ENCODE measurements at places on chromosomes 12 and 14.

DNA sequence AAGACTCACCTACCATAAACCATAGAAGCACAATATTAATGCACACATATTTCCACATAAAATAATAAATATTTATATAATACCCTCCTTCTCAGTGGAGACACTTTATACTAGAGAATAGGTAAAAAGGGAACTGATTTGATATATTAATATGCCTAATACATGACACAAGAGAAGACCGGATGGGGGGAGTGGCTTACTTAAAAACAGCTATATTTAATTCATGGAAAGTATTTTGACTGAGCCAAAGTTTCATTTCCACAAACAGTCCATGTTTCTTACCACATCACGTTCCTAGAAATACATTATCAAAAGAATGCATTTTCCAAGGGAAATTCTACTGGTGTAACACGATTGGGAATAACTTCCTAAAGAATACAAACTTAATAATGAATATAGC, 63.4 kb downstream of the ITPR2 start:
- DNase-seq, result no peak

DNA sequence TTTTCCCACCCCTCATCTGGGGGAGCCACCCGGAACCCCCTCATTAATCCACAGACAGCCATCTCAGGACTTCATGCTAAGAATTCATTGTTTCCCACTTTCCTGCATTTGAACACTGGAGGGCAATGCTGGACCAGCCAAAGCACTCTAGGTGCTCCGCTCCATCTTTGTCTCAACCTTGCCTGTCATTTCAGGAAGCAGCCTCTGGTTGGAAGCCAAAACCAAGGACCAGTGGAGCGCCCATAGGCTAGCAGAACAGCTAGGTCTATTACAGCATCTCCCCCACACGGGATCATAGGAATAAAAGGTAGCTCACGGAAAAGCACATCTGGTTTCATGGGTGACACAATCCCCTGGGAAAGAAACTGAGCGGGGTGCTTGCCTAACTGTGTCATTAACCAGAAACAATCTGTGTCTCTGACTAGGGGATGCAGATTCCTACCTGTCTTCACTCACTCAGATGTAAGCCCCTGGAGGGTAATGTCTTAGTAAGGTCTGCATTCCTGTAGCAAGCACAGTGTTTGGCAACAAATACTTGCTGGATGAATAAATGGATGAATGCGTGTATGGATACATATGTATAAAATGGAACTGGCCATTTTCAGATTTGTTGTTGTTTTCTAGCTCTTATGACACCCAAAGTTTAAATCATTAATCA, 197.0 kb downstream of the DAD1 start:
- peak; percentile 63 for DNase-seq

DNA sequence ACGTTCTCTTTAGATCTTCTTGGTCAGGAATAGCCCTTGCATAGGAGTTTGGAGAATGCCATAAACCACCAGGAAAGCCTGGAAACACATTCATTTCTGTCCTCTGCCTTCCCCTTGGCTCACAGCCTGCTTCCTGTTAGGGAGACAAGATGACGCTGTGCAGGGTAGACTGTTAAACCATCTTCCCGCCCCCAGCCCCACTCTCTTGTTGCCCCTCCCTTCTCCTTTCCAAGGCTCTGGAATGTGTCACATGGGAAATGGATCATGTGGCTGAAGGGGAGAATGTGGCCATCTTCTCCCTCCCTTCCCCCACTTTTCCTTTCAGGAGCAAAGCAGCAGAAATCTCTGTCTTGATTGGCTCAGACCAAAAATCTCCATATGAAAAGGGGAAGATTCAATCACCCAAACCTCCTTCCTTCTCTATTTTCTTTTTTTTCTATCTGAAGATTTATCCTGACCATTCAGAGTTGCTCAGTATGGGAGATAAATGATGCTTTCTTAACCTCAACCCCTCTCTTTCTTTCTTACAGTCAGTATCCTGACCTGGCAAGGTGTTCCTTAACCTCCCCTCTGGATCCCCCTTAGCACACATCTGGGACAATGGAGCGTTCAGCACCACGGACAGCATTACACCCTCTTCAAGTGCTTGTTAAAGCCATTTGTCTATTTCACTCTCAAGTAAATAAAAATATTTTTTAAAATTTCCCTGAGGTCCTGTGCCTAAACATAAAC, 11.4 kb downstream of the GPR19 start:
- no peak for DNase-seq

GRCh38 chr12:132167611-132168310, 23.5 kb downstream of the NOC4L start:
- no peak for DNase-seq

DNA sequence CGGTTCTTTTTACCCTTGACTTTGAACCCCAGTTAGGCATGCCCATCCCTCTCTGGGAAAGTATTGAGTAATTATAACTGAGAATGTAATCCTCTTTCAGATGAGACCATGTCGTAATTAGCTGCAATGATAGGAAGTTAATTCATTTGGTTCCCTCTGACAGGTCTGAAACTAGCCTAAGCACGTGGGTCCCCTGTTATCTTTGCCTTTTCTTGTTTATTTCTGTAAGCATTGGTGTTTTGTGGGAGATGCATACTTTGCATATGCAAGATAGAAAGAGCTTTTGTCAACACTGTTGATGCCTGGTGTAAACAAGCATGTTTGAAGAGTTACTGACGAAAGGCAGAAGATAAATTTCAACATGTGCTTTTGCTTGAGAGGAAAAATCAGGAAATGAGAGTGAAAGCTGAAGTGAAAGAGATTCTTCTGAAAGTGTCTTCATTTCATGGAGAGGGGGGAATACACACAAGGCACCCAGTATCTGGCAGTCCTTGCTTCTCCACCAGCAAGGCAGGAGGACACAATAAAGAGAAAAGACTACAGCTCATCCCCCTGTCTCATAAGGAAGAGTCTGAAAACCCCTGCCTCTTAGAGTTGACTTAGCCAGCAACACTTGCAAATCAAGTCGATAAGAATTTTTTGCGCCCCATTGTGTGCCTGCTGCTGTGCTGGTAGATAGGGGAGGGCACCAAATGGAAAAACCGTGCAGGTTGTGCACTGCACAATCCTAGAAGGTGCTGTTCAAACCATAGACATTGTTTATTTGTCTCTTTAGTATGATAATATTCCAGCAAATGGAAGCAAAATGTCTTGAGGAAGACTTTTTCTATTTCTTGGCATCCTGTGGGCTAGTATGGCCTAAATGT, 77.8 kb downstream of the SLC24A4 start:
- DNase-seq, result no peak

DNA sequence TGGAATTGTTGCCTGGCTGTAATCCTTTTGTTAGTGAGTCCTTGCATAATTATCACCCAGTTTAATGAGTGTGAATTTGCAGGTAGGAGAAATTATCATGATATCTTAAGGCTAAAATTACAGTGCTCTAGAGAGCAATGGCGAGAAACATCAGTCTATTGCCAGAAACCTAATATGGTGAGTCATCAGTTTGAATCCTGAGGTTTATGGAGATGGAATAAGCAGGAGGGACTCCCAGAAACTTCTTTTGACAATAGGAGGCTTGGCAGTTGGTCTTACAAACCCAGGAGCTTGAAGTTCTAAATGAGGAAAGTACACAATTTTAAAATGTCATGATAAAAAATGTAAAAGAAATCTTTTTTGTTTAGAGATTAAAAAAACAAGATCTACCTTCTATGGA, 31.5 kb upstream of the CRADD start:
- no peak for DNase-seq

DNA sequence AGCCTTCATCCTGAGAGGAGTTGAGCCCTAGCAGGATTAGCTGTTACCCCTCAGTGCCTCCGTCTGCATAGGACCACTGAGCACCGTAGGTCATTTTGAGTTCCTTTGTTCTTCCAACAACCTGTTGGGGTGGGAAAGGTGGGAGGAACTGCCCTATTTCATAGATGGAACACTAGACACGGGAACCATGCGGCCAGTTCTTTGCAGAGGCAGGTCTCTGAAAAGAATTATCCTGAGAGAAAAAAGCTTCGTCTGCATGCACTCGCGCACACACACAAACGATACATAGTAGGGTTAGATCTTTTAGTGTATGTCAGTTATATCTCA, 28.5 kb downstream of the TRAFD1 start:
- DNase-seq, result no peak

DNA sequence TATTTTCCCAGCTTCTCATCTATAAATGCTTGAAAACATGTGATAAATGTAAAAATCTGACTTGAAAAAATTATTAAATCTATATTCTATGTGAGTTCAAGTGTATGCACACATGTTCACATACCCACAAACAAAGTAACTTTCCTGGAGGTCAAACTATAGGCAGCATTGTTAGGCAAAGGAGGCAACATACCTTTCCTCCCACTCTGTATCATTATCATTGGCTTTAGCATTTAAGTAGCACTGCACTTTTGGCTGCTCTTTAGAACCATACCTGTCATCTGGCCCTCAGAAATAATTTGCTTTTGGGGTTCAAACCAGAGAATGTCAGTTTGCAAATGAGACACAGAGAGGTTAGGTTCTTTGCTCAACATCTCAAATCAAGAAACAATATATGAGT, 102.4 kb upstream of the CCDC196 start:
- DNase-seq, result no peak

GRCh38 chr12:32542428-32543229, 136.5 kb upstream of the DNM1L start:
- no peak for DNase-seq

DNA sequence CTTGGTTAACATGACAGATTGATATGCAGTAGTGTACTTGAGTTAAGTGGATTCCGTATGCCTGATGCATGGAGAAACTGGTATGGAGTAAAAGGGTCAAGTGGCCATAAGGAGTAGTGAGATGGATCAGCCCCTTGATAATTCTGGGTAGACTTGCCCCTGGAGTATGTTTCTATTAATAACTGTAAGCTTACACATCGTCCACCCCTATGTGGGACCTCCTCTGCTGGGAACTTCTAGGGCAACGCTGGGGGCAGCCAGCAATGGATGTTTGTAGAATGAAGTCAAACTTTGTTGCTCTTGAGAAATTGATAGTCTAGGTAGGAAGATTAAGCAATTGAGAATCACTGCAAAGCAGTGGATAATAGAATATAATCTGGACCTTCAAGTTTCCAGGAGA, 3.5 kb downstream of the C12orf75 start:
- DNase-seq, result no peak

- no peak for DNase-seq
Measured at GRCh38 chr14:27242874-27243273, 645.0 kb upstream of the NOVA1 start.

- no peak for DNase-seq
Measured at GRCh38 chr14:51550636-51551035, 101.1 kb upstream of the FRMD6 start.

DNA sequence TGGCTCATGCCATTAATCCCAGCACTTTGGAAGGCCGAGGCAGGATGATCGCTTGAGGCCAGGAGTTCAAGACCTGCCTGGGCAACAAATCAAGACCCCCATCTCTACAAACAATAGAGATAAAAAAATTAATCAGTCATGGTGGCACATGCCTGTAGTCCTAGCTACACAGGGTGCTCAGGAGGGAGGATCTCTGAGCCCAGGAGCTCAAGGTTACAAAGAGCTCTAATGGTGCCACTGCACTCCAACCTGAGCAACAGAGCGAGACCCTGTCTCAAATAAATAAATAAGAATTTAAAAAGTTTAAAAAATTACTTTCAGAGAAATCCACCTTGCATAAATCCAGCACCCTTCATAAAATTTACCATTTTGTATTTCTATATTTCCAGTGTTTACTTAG, 2.2 kb downstream of the KLRF1 start:
- no peak for DNase-seq

- no peak for DNase-seq
Measured at GRCh38 chr12:29707846-29708245, 75.9 kb downstream of the TMTC1 start.

- no peak for DNase-seq
Measured at GRCh38 chr14:50677527-50678063, 9.5 kb upstream of the SAV1 start.

GRCh38 chr14:23566778-23567185, 809 bp downstream of the AP1G2 start:
- no peak for DNase-seq

DNA sequence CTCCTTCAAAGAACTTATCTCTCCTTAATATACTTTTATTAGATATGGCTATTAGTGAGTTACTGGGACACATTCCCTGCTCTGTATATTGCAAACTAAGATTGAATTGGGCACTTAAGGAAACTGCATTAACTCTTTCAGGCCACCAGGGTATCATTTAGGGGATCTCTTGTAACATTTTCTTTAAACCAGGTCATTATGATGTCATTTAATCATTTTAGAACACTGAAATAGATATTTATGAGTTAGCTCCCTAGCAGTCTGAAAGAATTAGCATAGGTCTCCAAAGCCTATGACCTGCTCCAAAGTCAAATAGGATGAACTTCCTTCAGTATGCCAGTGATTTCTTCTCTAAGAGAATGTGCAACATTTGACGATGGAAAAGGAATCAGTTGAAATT, 506.9 kb downstream of the FOXG1 start:
- DNase-seq, result no peak

DNA sequence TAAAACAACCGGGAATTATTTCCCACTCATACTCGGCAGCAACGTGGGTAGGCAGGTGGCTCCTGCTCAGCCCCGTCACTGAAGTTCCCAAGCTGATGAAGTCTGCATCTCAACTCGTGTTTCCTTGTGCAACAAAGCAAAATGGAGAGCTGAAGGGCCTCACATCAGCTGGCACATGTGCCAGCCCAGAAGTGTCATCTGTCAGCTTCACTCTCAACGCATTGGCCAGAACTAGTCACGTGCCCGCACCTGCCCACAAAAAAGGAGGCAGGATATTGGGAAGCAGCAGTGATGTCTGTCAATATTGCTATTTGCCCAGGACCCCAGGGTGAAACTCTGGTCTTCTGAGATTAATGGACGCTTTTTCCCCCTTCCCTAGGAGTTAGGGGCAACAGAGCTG, 344.0 kb downstream of the BCL11B start:
- no peak for DNase-seq

DNA sequence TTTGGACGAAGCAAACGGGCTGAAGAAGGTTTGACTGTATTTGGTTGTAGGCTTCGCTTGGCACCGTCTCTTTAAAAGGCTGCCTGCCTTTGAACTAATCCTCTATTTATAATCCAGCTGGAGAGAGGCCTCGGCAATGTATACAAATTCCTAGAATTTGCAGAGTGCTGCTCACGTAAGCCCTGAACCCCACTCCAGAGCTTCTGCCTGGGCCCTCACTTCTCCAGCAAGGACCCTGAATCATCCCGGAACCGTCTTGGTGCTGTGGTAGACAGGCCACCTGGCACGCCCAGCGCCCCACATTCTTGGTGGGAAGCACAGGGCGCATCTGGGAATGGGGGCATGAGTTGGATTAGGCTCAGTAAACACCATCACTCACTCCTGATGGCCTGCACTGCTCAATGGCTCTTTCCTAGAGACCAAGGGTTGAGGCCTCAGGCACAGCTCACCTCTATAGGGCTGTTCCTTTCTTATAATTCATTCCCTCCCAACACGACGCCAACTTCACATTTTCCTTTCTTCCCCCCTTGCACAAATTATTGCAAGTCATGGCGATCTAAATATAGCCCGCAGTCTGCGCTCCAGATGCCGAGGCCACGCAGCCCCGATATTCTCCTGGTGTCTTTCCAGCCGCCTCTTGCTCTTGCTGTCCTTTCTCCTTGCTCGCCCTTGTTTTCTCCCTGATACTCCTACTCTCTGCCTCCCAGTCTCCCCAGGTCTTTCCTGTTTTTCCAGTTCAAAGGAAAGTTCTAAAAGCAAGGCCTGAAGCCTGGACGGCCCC, 141.0 kb downstream of the ZFP36L1 start:
- no peak for DNase-seq

GRCh38 chr12:27573972-27574371, 50.0 kb downstream of the PPFIBP1 start:
- peak; percentile 94 for DNase-seq

- no peak for DNase-seq
Measured at GRCh38 chr12:53076461-53076860, 2.7 kb downstream of the SPRYD3 start.

Data from non-pigmented ciliary epithelial cell (primary cell).